Stimulated activated CD8-positive, alpha-beta memory T cell treated with anti-CD3 and anti-CD28 coated beads, Interleukin-15, amount 100 ng/mL, for 4 hours (primary cell): ENCODE measurements at places on chromosomes 2 and 18.

DNA sequence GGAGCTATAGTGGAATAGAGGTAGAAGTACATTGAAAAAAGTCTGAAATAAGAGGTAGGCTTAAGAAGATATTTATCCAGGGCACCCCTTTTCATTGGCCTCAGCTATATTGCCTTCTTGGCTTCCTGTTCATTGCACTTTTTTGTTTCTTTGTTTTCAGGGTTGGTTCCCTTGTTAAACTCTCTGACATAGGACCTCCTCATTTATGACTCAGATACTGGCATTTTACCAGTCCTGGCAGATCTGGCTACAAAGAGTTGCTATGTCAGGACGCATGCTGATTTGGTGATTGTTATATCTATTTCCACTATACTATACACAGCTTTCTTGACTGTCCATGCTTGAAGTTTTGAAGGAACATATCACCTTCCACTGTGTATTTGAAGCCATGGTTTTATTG lies 60.0 kb downstream of the GCA start:
- DNase-seq = no peak

- no peak for DNase-seq
These were observed 115.9 kb upstream of the TWIST2 start for GRCh38 chr2:238731961-238732360.

DNA sequence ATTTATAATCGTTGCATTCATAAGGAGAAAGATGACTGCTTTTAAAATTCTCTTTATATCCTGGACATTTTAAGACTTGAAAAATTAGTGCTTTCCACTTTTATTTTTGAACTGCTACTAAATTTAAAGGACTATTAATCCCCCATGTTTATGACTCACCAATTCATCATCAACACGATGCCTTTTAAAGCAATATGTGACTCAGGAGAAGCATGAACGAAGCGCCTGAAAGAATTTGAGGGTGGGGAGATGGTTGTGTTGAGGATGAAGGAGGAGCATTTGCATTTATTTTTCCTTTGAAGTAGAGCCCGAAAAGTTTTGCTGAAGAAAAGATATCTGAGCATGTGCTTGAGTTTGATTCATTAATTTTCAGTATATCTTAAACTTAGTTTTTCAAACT lies 192.2 kb upstream of the LRRTM1 start:
- DNase-seq = no peak

DNA sequence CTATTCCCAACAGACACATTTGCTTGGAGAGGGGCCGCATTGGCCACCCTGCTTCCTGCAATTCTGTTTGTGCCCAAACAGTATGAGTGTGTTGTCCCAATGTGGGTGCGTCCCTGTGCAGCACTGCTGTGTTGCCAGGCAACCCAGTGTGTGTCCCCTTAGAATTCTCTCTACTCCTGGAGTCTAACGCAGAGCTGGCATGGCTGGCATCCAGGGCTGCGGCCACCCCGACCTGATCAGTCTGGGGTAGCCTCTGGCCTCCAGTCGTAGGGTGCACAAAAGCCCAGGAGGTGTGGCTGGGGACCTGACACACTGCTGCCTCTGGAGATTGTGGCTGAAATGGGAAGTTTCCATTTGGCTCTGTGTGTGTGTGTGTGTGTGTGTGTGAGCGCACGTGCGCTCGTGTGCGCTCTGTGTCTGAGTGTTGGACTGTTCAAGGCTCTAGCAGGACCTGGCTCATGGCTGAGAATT lies 48.0 kb downstream of the TEX44 start:
- no peak for DNase-seq

DNA sequence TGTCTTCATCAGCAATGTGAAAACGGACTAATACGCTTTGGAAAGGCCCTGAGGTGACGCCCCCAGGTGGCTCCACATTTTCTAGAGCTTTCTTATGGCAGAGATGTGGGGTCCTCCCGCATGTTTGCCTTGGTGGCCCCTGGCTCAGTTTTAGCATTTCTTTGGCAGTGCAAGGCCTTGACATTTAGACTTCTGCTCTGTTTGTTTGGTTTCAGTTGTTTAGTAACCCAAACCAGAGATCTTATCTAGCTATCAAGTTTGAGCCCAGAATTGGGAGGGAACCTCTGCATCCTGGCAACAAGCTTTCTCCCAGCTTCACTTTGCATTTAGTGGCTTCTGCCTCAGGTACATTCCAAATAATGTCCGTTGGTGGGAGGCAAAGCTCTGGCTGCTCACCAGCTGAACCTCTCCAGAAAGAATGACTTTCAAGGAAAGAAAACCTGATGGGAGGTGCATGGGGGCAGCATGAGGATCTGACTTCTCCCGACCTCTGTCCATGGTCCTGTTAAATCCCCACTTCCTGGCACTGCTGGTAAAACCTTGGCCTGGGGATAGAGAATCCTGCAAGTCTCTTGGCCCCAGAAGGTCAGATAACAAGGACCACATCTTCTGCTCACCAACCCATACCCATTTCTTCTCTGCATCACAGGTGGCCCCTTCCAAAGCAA lies 12.0 kb upstream of the MBP start:
- no peak for DNase-seq

- no peak for DNase-seq
These were observed 21.5 kb upstream of the BIN1 start for GRCh38 chr2:127128445-127128904.
